ENCODE measurements at places on chromosomes 3 and 15.

DNA sequence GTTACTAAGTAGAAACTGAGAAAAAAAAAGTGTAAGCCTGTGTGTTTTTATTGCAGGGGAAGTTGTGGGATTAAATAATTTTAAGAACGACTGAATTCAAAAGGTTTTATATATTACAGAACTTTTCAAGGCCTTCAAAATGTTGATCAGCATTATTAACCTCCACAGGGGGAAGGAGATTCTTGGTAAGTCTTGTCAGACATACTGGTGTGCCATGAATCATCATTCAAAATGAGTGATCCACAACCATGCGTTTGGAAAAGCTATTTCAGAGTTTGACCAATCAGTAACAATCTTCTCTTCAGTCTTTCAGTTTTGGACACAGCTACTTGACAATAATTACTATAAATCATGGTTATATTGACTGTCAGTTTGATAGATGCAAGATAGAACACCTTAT lies 70.2 kb downstream of the ADAMTS9 start:
- DNase-seq, result no peak

GRCh38 chr3:51966016-51966415 lies 1.2 kb downstream of the PCBP4 start:
- DNase-seq, result no peak

DNA sequence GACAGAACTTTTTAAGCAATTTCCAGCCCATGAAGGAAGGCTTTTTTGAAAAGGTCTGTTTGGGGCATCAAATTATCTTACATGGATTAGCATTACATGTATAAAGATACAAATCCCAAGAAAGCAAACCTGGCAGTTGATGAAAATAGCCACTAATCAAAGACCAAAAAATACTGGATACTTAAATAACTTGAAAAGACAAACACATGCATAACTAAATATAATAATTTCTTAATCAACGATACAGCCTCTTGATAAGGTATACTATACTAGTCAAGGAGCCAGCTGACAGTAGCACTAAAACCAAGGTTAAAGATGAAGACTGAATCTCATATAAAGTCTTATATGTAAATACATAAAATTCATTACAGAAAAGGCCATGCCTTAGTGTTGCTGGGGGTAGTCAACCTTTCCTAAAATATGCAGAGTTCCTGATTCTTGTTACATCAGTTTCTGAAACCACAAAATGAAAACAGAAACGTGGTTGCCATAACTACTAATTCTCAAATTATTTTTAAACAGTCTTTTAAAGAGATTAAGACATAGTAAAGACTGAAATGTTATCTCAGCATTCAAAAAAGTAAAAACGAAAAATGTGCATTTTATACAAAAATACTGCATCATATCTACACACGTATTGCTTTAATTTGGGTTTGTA lies 2.0 kb downstream of the ANKRD28 start:
- DNase-seq, result peak; percentile 76

DNA sequence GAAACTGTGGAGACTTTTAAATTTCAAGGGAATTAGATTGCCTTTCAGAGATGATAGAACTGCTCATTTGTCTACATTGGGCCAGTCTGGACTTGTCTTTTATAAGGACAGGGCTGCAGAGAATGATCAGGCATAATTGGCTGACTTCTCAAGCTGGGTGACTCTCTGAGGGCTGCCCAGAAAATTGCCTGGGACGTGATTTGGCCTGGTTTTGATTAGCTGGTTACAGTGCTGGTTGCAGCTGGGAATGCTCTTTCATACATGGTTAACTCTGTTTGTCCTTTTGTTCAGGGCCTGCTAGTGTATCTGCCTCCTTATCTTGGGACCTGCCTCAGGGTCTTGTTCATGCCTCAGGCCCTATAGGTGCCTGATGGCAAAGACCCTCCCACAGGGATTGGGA lies 245.6 kb downstream of the CLSTN2 start:
- no peak for DNase-seq

DNA sequence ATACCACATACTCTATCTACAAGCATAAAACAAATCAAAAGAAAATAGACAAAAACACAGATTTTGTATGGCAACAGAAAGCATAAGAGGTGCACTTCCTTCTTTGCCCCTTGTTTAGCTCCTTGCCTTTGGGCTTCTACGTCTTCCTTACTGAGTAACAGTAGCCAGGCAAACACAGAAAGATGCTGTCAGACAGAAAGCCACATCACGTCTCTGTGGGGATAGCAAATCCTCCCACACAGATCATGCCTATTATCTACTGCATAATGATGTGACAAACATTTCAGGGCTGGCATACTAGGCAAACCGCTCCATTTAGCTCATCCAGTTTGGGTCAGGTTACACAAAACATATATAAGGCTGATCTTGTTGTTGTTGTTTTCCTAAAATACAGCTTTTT lies 92.7 kb downstream of the BOC start:
- no peak for DNase-seq

- no peak for DNase-seq
Observed at GRCh38 chr3:50625231-50626182, 8.6 kb downstream of the MAPKAPK3 start.

DNA sequence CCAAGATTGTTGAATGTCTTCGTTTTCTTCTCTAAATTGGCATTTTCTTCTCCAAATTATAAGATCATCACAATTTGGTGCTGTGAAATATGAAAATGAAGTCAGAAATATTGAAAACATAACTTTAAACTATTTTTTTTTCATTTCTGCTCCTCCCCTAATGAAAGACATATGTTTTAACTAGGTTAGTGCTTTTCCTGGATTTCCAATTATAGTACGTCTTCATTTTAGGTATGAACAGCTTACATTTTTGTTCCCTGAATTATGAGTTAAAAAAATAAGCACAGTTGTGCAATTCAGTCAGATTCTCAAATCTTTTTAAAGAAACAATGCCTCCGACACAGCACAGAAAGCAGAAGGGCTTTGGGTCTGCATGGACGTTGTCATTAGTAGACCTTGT lies 83.5 kb upstream of the CFAP20DC start:
- DNase-seq, result peak; percentile 61

- no peak for DNase-seq
Observed at GRCh38 chr3:123536153-123536895, 48.5 kb downstream of the HACD2 start.

DNA sequence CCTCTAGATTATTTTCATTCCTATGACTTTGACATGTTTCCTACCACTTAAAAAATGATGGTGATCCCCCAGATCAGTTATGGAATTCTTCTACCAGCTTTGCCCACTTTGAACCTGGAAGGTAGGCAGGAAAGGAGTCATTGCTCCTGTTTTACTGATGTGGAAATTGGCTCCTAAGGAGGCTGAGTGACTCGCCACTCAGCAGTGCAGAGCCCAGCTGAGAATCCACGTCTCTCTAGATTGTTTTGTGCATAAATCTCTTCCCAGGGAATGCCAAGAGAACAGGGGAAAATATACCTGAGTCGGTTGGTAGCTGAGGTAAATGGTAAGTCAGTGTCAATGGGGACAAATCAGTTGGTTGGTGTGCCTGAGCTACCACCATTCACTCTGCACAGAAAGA lies 4.7 kb downstream of the LTF start:
- DNase-seq, result no peak

GRCh38 chr3:162353414-162353813 lies 856.8 kb downstream of the OTOL1 start:
- no peak for DNase-seq

DNA sequence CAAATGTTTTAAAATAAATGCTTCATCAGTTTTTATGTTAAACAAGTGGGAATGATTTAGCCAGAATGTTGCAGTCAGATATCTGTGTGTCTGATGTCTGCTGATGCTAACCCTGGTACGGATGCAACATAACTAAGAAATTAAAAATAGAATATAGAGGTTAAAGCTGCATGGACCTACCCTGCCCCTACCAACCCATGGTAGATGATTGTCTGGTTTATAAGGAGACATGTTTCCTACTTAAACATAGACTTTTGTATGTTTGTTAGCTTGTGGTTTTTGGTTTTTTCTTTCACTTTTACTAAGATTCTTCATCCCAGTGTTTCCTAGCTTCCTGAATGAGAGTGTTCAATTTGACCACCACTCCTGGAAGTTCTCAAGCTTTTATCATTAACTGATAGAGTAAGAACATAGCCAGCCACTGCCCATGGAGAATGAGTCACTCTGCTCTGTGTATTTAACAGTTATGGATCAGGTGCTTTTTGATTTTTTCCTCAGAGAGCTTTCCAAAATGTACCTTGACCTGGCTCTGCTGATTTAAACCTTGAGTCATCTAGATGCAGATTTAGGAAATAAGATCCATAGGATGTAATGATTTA lies 70.7 kb upstream of the VEPH1 start:
- DNase-seq, result no peak

- DNase-seq, result no peak
Observed at GRCh38 chr15:84046064-84046637, 189.4 kb upstream of the GOLGA6L4 start.

GRCh38 chr3:17372362-17373210 lies 369.8 kb downstream of the TBC1D5 start:
- no peak for DNase-seq

DNA sequence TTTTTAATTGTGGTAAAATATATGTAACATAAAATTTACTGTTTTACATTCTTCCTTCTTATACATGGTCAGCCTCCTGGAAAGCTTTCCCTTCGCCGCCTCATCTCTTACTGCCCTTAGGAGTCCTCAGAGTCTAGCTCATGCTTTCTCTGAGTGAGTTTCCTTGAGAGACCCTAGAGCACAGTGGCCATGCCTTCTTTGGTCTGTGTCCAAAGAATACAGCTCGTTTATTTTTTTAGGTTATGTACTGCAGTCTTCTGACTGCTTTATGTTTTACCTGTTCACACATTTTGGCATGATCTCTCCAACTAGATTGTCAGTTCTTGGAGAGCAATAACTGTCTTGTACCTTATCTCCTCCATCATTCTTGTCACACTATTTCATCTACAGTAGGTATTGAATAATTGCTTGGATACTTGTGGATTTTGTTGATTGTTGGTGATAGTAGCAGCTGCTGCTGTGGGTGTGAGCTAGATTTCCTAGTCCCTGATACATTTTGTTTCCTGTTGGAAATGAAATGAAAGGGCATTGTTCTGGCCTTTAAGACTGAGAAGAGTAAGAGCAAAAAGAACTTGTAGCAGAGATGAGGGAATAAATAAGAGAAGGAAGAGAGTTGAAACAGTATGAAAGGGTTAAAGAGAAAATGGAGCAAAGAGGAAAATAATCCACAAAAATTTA lies 10.9 kb downstream of the ARIH2 start:
- no peak for DNase-seq

- DNase-seq, result no peak
Observed at GRCh38 chr3:153885359-153885758, 235.8 kb upstream of the ARHGEF26 start.

DNA sequence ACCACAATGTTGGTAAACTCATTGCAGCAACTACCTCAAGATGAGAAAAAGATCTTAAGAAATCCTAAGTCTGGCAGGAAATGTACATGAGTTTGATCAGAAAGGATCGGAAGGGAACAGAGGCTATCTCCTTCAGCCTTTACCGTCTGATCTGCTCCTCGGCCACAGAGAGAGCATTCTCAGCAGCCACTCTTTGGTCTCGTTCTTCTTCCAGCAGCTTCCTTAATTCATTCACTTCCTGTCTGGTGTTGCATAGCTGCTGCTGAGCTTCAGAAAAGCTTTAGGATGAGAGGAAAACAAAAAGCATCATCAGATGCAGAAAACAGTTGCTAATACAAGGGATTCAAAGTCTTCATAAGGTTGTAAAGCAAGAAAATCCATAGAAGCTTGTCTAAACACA lies 6.6 kb upstream of the HCLS1 start:
- DNase-seq, result no peak

Measured in fibroblast of the conjunctiva (primary cell).